ELF-1 (cell line): ENCODE measurements at places on chromosomes 16 and 17.

DNA sequence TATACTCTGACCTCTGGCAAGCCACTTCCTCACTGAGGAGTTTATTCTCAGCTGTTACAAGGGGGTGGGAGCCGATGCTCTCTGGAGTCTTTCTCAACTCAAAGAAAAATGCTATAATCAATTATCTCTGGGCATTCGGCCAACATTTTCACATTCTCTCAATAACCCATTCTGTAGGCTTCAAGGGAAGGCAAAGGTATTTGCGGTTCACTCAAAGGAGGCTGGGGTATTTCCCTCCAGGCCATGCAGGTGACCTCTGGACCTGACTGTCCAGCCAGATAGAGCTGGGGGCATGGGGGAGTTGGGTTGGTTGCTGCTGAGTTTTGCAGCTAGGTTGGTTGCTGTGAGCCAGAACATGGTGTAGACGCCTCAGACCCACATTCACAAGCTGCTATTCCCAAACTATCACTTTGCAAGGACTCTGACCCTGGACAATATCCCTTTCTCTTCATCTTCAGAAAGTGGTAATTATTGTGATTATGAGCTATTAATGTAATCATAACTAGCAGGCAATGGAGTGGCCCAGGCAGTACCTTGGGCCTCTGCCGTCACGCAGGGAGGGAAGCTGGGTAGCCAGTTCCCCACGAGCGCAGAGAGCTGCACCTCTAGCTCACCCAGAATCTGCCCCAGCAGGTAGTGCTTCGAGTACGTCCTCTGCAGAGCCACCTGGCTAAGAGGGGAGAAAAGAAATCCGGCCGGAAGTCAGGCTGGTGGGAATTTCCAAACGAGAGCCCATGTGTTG is 42.1 kb downstream of the AIPL1 start:
- peak; percentile 65 for DNase-seq

- DNase-seq, result no peak
These were observed 18.4 kb upstream of the G6PC1 start for GRCh38 chr17:42882166-42882565.

GRCh38 chr16:82146957-82147356 is 23.1 kb downstream of the MPHOSPH6 start:
- no peak for DNase-seq

GRCh38 chr17:37842401-37842800 is 81.8 kb upstream of the TBC1D3K start:
- DNase-seq, result no peak

- DNase-seq, result no peak
These were observed 25.9 kb downstream of the TNRC6A start for GRCh38 chr16:24755201-24755874.

DNA sequence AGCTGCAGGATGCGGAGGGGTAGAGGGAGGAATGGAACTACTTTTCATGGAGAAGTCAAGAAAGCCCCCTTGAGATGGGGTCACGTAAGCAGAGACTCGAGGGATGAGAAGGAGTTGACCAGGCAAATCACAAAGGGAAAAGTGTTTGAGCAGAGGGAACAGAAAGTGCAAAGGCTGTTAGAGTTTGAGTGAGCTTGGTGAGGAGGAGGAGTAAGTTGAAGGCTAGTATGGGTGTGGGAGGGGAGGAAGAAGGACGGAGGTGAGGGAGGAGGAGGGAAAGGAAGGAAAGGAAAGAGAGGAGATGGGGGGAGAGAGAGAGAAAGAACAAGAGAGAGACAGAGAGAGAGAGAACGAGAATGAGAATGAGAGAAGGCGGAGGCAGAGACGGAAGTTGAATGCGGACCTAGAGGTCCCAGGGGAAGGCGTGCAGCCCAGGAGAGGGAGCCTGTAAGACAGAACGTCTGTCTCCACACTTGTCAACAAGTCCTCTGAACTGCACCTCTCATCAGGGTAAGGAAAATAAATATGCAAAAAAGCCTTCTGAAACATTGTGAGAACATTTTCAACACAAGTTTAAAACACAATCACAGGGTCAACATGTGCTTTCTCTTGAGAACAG is 279.8 kb upstream of the EEF2KMT start:
- no peak for DNase-seq

- no peak for DNase-seq
These were observed 225.6 kb downstream of the TANC2 start for GRCh38 chr17:63191610-63192009.

- no peak for DNase-seq
These were observed 3.8 kb downstream of the TNFSF12 start for GRCh38 chr17:7552621-7553051.

DNA sequence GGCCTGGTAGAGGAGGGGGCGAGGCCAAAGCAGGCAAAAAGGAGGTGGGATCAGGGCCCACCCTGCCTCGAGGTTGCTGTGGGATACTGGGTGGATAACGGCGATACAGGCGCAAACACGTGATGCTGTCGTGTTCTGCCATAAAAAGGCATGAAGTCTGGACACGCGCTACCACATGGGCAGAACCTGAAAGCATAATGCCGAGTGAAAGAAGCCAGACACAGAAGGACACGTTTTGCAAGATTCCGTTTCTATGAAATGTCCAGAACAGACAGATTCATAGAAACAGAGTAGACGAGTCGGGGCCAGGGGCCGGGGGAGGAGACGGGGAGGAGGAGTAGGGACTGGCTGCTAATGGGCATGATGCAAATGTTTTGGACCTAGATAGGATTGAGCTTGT is 43.5 kb downstream of the ZDHHC7 start:
- DNase-seq, result no peak

DNA sequence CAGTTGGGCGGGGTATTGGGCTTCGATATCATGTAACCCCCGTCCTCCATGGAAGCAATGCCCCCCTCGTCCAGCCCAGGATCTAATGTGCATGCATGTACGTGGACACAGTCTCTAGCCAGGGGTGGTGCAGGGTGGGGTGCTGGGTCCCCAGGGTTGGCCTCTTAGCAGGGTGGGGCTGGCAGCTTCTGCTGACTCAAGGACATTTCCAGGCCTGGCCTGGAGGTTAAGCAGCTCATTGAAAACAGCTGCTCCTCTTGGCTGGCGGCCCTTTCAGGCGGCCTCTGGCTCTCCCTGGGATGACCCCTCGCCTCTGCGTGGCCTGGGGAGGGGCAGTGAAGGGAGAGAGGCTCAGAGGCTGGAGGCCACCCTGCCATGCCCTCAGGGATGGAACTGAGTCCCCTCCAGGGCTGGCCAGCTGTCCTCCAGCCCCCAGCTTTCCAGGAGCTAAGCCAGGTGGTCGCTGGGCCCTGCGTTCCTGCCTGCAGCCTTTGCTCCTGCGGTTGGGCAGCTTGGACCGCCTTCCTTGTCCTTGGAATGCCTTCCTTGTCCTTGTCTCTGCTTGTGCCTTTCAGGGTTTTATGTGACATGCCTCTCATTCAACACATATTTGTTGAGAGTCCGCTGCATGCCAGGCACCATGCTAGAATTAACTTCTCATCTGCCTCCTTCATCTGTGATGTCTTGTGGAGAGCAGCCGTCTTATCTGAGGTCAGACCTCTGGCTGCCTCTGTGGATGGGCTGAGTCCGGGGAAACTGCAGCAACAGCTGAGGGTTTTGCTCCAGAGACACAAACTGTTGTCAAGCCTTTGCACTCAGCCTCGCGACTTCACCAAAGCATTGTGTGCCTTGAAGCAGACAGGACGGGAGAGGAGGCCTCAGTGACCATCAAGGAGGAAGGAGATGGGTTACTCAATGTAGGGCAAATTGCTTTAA is 26.6 kb downstream of the MRC2 start:
- DNase-seq, result peak; percentile 79

- no peak for DNase-seq
These were observed 124.2 kb downstream of the PARN start for GRCh38 chr16:14505846-14506245.

- no peak for DNase-seq
These were observed 143.9 kb upstream of the SHISA6 start for GRCh38 chr17:11097121-11097520.

- DNase-seq, result no peak
These were observed 123.9 kb downstream of the PRKCB start for GRCh38 chr16:23959752-23960072.

DNA sequence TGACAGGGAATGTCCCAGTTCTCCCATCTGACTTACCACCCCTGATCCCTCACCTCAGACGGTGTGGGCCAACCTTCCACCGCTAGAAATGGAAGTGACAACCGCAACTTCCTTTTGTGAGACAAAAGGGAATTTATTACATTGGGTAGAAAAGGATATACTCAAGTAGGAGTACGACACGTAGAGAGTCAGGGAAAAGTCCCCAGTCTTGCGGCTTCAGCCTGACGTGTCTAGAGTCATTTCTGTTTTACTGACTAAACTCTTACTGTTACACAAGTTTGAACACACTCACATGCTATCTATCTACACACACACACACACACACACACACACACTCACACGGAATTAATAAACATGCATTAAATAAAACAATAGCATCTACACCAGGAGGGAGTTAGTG is 178.9 kb downstream of the COPRS start:
- no peak for DNase-seq

GRCh38 chr17:869567-870525 is 87.7 kb downstream of the MRM3 start:
- DNase-seq, result peak; percentile 76

DNA sequence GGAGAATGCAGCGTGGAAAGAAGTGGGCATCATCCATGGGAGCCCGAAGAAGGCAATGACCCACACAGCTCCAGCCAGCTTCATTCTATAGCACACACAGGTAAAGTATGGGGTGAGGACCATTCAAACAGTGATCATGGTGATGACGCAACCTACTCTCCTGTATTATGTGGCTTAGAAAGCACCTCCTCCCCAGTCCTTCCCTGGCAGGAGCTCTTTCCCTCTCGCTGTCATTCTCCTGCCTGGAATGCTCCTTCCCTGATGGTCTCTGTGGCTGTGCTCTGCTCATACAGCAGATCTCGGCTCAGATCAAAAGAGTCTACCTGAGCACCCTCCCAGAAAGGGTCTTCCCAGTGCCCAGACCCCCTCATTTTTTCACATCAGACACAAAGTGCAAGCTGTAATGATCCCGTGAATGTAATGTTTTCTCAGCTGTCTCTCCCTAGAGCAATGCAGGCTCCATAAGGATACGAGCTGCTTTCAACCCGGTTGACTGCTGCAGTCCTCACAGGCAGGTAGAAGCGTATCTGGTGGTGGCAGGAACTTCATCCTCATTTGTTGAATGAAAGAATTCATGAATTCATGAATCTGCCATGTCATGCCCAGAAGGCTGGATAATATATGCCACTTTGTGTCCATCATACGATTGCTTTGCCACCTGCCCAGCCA is 248.8 kb downstream of the HS3ST3A1 start:
- no peak for DNase-seq

GRCh38 chr17:79664930-79665737 is 54.3 kb upstream of the RBFOX3 start:
- DNase-seq, result peak; percentile 73

DNA sequence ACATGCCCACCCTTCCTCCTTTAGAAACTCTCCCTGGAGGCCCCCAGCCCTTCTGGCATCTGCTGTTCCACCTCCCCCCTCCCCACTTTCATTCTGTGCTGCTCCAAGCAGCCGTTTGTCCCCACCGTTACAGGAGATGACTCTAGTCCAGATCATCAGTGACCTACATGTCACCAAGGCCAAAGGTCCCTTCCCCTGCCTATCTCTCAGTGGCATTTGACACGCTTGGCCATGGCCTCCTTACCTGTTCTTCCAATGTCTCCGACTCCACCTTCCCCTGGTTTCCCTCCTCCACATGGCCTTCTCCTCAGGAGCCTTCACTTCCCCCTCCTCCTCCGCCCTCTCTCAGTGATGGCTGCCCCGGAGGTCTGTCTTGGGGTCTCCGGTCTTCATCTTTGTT is 9.4 kb downstream of the TMEM92 start:
- no peak for DNase-seq

GRCh38 chr17:49277638-49278037 is 47.1 kb upstream of the PHOSPHO1 start:
- DNase-seq, result no peak

GRCh38 chr16:2856061-2856670 is 1.8 kb downstream of the PRSS22 start:
- DNase-seq, result peak; percentile 36

DNA sequence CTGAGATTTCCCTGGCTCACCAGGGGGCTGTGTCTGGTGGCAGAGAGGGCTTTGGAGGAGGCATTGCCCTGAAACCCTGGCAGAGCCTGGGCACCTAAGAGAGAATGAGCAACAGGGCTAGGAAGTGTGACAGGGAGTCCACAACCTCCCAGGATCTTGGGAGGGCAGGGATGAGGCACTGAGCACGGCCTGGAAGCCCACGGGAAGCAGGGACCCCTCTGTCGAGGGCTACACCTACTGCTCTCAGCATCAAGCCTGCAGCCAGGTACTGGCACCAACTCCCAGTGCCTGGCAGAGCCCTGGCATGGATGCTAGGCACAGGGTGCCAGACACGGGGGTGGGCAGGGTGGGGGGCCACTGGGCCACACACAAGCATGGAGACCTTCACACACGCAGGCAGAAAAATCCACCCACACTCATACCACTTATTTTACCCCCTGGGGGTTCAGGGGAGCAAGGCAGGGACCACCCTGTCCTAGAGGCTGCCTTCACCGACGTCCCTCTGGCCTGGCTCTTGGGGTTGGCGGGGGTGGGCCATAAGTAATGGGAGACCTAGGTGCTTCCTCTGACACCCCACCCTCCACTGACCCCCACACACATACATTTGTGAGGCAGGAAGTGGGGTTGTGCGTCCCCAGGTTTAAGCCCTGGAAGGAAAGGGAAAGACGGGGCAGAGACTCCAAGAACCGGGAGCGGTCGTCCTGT is 970 bp upstream of the HSD11B2 start:
- DNase-seq, result no peak

DNA sequence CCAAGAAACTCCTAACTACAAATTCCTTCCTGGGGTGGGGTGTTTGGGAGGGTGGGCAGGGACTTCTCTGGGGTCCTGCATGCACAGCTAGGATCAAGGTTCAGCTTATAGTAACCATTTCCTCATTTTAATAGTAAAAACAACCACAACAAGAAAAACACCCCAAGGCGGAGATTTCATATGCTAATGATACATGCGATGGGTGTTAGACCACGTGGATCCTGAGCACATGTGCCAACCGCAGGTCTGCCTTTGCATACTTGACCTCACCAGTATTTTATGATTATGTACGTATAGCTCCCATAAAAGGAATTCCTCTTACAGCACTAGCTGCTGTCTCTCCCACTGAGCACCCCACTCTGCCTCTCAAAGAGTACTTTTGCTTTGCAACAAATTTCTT is 1.9 kb downstream of the KRTAP4-11 start:
- no peak for DNase-seq

DNA sequence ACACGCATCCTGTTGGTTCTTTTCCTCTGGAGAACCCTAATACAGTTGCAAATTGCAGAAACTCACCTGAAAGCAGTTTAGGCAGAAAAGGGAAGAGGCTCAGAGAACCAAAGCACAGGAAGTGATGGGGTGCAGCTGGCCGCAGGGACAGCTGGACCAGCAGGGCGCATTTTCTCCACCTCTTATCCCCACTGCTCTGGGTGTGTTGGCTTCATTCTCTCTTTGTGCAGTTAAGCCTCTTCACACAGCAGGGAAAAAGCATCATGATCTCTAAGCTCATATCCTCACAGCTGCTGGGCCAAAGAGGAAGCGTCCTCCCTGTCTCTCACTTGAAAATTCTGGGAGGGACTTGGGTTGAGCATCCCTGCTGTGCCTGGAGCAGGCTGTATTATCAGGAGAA is 20.0 kb upstream of the LRRC75A start:
- DNase-seq, result no peak
